ENCODE measurements at places on chromosomes 3 and 15. TPM values are rescaled to one million over a fixed set of nuclear protein-coding genes. Genes with fewer than 3 reads are reported as not detected.

DNA sequence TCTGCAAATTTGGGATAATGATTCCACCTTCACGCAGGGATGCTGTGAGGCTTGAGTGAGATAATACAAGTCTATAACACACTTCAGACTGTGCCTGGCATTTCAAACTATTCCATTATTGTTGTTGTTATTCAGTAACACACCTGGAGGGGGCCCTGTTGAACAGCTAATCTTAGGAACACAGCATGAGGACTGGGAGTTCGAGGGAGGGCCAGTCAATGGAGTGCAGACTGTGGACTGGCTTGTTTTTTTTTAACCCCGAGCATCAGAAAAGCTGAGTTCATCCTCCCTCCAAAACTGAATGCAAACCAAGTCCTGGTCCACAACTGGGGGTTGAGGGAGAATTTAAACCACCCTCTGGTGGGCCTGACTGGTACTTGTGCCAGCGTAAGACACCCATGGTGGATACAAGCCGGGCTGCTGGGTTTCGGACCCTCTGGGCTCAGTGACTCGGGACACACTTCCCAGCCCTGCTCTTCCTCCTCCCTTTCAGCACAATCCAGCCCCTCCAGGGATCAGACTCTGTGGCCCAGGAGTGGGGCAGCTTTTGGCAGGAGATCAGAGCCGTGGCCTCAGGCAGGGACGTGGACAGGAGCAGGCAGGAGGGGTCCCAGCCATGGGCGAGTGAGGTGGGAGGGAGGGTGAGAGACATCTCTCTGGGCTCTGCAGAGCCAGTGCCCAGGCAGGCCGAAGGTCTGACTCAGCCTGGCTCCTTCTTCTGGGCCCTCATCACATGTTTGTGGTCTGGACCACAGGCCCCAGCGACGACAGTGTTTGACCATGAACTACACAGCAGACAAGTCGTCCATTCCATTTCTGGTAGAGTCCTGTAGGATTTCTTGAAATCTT lies 36.3 kb upstream of the MEX3B start:
- H3K27ac ChIP-seq, result no peak overlapping the region
- no peaks in the 10 kb centered on the region for H3K4me1 ChIP-seq
- H3K4me3 ChIP-seq, result no peak overlapping the region
- H3K36me3 ChIP-seq, result no peaks in the 10 kb centered on the region
- no peaks in the 10 kb centered on the region for H3K27me3 ChIP-seq

DNA sequence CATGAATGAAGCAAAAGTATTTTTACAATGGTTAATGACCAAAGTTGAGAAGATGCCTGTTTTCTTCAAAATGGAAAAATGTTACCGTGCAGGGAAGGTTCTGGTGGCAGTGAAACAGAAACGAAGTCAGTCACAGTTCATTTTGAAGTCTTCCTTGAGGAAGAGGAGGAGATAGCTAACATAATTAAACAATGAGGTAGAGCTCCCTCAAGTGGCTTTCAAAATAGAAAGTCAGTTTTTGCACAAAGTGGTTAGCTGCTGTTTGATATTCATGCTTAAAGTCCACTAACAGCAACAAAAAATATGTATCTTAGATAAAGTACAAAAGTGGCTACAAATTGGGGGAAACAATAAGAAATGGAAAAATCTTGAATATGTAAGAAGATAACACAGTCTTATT lies 87.3 kb downstream of the TFG start:
- no peaks in the 10 kb centered on the region for H3K27me3 ChIP-seq
- peaks cover 9% of the 10 kb centered on the region for H3K4me1 ChIP-seq
- no peak overlapping the region for H3K27ac ChIP-seq
- no peak overlapping the region for H3K4me3 ChIP-seq

DNA sequence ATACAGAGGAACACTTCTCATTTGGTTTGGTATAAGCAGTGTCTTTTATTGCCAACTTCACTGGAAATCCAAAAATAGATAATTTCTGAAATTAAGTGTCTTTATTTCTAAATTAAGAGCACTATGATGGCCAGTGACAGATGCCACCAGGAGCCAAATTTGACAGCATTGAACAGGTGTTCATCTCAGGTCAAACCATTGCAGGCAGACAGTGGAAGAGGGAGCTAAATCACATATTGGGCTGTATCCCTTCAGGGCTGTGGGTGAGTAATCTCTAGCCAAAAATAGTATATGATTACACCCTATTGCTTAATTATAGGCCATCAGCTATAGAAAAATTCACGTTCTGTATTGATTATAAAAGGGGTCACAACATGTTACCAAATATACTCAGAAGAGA lies 457.7 kb downstream of the NAALADL2 start:
- no peak overlapping the region for H3K27ac ChIP-seq
- no peaks in the 10 kb centered on the region for H3K36me3 ChIP-seq
- DNase-seq, result no peak
- H3K27me3 ChIP-seq, result no peaks in the 10 kb centered on the region
- H3K4me3 ChIP-seq, result no peak overlapping the region

GRCh38 chr15:34597316-34597715 lies 13.9 kb upstream of the GOLGA8B start:
- H3K27me3 ChIP-seq, result no peaks in the 10 kb centered on the region
- H3K27ac ChIP-seq, result no peak overlapping the region
- no peaks in the 10 kb centered on the region for H3K4me1 ChIP-seq
- H3K4me3 ChIP-seq, result no peak overlapping the region
- H3K36me3 ChIP-seq, result no peaks in the 10 kb centered on the region
- DNase-seq, result no peak

GRCh38 chr3:86244905-86245304 lies 746.0 kb downstream of the VGLL3 start:
- H3K27me3 ChIP-seq, result no peaks in the 10 kb centered on the region
- H3K4me3 ChIP-seq, result no peak overlapping the region
- no peaks in the 10 kb centered on the region for H3K36me3 ChIP-seq
- H3K4me1 ChIP-seq, result no peaks in the 10 kb centered on the region
- no peak overlapping the region for H3K27ac ChIP-seq

GRCh38 chr15:60444289-60444912 lies 34.5 kb downstream of the ICE2 start:
- DNase-seq, result no peak
- H3K4me3 ChIP-seq, result no peak overlapping the region
- peaks cover 55% of the 10 kb centered on the region for H3K36me3 ChIP-seq
- no peaks in the 10 kb centered on the region for H3K27me3 ChIP-seq
- H3K4me1 ChIP-seq, result no peaks in the 10 kb centered on the region

- DNase-seq, result no peak
- no peaks in the 10 kb centered on the region for H3K36me3 ChIP-seq
- no peak overlapping the region for H3K27ac ChIP-seq
- no peaks in the 10 kb centered on the region for H3K4me1 ChIP-seq
- no peak overlapping the region for H3K4me3 ChIP-seq
Measured at GRCh38 chr15:99343208-99343607, 91.9 kb downstream of the LRRC28 start.

Gene BUB1B
- total RNA-seq, result 0.06 TPM

Gene SUSD5
- 2.3 TPM for total RNA-seq

Gene CLDN16
- total RNA-seq, result not detected

Gene AADACL2
- 0.17 TPM for total RNA-seq

Data from esophagus muscularis mucosa (tissue), 4 donors.